ENCODE measurements at places on chromosomes 3 and 15. TPM values are rescaled to one million over a fixed set of nuclear protein-coding genes. Genes with fewer than 3 reads are reported as not detected.

Gene ZIC1
- total RNA-seq: under 0.01 TPM

Gene RHCG
- total RNA-seq: 2.5 TPM

Gene SEMA3B
- 23.9 TPM for total RNA-seq

Gene PLA2G4E
- 0.45 TPM for total RNA-seq

Gene SYNPR
- not detected for total RNA-seq

Gene GOLGA6L7
- not detected for total RNA-seq

Gene ZNF80
- not detected for total RNA-seq
